Vagina (tissue), 2 donors: ENCODE measurements at places on chromosomes 12 and 14. TPM values are rescaled to one million over a fixed set of nuclear protein-coding genes. Genes with fewer than 3 reads are reported as not detected.
A peak's percentile ranks its signal among the peaks of the same experiment; 100 is the strongest.

DNA sequence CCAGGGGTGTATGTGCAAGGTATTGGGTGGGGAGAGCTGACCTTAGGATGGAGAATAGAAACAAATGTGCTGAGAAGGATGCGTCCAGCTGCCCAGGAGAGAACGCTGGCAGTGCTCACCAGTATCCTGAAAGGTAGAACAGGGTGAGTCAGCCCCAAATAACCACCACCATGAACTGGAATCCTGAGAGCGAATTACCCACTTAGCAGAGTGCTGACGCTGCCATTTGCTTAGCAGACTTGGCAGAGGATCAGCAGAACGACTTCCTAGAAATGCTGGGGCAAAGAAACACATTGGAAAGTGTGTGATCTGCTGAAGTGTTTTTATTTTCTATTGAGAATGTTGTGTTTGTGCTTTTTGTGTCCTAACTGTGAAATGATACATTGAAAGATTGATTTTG is 213.6 kb downstream of the ADGRD1 start:
- no peak overlapping the region for H3K4me3 ChIP-seq
- H3K36me3 ChIP-seq, result no peaks in the 10 kb centered on the region
- no peak for DNase-seq
- H3K27me3 ChIP-seq, result no peaks in the 10 kb centered on the region
- no peaks in the 10 kb centered on the region for H3K4me1 ChIP-seq

DNA sequence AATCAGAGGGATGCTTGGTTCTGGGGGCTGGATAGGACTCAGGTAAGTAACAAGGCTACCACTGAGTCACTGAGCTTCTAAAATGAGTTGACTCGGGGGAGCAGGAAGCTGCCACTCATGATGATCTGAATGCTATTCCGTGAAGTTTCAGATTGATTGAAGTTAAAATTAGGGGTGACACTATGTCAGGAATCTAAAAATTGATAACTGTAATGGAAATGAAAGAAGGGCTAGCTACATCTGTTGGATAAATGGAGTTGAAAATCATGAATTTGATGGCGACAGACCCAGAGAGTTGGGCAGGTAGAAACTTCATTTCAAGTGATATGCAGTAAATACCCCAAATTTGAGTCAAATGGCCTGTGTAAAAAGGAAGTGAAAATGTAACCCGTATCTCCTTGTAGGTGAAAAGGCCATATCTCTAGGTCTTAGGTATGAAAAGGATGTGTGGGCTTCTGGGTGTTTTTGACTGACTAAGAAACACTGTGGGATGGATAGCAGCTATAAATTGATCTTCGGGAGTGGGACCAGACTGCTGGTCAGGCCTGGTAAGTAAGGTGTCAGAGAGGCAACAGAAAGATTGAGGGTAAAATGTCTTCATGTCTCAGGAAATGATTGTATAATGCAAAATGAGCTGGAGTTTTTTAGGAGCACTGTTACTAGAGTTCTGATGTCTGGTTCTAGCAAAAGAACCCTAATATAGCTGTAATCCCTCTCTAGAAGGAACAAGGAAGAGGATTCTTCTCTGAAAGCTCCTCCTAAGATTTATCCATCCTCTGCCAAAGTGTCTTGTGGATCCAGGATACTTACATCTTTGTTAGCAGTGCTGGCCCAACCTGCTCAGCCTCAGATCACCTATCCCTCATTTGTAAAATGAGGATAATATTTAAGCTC is 57.3 kb downstream of the DAD1 start:
- DNase-seq, result no peak
- peaks cover 4% of the 10 kb centered on the region for H3K4me1 ChIP-seq
- H3K27ac ChIP-seq, result peak overlapping the region; percentile 13
- H3K27me3 ChIP-seq, result no peaks in the 10 kb centered on the region

Gene PNP
- total RNA-seq, result 64.6 TPM

Gene BCL7A
- 8.1 TPM for total RNA-seq

Gene CDCA4
- total RNA-seq, result 15.2 TPM
